ENCODE measurements at places on chromosomes 4 and X.

- DNase-seq, result no peak
Observed at GRCh38 chr4:153004081-153004850, 68.1 kb downstream of the FHDC1 start.

DNA sequence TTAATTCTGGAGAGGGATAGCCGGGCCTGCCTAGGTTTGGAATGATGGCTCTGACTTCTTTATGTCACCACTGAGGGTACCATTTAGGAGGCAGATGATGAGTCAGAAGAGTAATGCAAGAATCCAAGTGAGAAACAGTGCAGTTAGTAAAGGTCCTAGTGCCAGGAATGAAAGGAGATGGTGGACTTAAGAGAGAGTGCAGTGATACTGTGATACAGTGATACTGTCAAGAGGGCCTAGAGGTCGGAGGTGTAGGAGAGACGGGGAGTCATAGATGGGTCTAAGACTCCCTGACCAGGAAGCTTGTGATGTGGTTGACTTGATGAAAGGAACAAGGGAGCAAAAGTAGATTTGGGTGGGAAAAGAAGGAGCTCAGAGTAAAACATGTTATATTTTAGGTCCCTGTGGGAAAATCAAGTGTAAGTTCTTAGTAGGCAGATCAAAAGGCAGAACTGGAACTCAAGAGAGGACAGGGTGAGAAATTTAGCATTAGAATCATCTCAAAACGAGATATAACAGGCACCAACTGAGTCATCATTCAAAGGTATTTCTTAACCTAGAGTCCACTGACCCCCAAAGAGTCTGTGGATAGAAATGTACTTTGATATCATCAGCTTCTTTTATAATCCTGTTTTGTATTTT is 85.0 kb downstream of the NFKB1 start:
- no peak for DNase-seq

- no peak for DNase-seq
Observed at GRCh38 chrX:39519566-39520301, 578.0 kb downstream of the BCOR start.

DNA sequence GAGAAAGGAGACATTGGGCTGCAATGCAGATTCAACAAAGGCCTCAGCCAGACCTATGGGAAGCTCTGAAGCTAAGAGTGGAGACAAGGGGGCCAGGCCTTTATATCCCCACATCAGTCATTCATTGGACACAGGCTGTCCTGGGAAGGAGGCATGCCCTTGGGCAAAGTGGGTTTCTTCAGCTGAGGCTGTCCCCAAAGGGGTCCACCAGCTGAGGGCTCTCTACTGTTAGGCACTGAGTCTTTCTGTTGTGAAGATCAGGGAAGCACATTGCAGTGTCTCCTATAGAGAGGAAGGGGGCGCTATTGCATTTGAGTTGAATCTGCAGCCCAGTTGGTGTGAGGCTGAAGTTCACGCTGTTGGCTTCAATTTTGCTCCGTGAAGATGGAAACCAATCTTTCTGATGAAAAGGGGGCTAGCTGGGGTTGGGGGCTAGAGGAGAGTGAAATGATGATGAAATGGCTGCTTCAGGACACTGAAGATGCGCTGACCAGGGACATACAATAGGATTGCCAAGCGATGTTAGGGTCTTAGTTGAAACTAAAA is 48.0 kb downstream of the SLC25A5 start:
- no peak for DNase-seq

GRCh38 chr4:120277391-120277790 is 210.7 kb upstream of the MAD2L1 start:
- no peak for DNase-seq

DNA sequence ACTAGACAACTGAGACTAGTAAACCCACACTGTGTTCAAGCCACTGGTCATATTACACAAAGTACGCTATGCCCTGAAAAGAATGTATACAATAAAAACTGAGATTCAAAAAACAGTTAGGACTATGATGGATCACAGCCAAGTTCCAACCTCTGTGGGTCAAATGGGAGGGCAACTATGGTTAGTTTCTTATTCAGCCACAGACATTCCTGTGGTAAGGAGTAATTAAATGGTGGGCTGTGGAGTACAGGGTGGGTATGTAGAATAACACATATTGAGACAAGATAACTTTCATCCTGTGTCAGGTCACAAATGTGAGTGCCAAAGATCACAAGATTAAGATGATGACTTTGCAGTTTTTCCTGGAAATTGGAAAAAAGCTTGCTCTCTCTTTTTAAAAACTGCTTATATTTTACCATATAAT is 167.2 kb downstream of the NPNT start:
- no peak for DNase-seq

GRCh38 chrX:20995829-20996228 is 378.4 kb upstream of the CNKSR2 start:
- no peak for DNase-seq

GRCh38 chr4:169948271-169948670 is 77.9 kb downstream of the MFAP3L start:
- DNase-seq, result no peak

DNA sequence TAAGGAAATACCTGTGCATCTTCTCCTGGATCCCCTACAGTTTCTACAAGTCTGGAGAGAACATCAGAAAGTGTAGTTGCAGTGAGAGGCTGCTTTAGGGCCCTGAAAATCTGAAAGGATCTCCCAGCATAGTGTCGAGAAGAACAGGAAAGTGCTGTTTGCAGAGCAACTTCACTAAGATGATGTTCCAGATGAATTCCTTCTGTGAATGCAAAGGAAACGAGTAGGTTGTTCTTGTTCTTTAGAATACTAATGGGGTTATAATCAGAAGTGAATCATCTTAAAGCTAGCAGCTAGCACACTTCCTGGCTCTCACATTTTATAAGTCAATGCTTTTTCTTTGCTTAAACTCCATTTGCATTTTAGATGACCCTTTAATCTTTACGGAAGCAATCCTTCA is 53.7 kb downstream of the ZAR1 start:
- DNase-seq, result no peak

- DNase-seq, result no peak
Observed at GRCh38 chrX:85065512-85066198, 62.0 kb downstream of the APOOL start.

DNA sequence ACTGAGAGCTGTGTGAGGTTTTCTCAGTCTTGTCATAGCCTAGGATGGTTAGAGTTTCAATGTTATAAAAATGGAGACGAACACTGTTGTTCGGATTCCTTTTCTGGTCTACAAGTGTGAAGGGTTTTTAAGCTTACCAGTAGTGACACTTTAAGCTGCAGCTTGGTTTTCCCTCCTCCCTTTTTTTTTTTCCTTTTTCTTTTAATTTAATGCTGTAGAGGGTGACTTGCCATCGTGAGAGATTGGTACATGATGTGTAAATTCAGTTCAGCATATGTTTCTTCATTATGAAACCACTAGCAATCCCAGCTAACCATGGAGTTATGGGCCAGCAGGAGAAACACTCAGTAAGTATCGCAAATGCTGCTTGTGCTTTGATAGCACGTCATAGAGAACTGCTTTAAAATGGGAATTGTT is 165.0 kb downstream of the RAPGEF2 start:
- DNase-seq, result no peak

DNA sequence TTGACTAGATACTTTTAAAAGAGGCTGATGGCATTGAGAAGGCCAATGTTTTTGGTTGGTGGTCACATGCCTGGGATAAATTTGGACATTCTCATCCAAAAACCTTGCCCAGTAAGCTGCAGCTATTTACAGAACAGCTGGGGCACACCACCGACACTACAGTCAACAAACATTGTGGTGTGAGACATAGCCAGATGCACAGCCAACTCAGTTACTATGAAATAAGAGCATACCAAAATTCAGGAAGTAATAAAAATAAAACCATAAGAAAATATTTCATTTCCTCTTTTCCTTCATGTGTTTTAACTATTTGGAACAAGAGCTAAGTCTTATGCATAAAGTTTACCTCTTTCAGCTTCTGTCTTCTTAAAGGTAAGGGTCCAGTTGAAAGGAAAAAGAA is 8.8 kb downstream of the PPM1K start:
- DNase-seq, result no peak

DNA sequence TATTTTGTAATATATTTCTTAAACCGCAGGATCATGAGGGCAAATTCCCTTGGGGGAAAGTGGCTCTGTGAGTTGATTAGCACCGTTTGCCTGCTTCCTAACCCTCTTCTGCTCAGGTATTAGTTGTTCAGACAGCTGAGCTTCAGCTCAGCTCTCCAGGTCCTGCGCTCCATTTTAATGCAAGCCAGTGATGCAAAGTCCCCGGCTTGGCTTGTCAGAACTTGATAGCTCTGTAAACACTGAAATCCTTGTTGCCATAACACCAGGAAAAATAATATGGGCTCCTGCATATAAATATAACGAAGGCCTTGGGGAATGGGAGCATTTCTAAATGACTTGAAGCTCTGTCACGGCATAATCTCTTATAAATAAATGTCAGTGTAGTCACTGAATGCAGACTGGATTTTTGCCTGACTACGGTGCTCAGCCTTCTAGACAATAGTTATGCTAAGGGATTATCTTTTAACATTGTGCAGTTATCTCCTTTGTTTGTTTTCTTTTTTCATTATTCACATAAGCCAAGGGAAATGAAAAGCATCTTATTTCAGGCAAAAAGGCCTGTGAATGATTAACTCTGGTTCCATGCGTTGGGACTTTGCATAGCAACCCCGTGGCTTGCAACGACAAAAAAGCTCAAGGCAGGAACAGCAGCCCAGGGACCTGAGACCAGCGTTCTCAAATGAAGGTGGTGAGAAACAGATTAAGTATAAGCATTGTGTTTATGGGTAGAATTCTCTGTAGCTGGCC is 253.2 kb downstream of the SPRY1 start:
- DNase-seq, result no peak

DNA sequence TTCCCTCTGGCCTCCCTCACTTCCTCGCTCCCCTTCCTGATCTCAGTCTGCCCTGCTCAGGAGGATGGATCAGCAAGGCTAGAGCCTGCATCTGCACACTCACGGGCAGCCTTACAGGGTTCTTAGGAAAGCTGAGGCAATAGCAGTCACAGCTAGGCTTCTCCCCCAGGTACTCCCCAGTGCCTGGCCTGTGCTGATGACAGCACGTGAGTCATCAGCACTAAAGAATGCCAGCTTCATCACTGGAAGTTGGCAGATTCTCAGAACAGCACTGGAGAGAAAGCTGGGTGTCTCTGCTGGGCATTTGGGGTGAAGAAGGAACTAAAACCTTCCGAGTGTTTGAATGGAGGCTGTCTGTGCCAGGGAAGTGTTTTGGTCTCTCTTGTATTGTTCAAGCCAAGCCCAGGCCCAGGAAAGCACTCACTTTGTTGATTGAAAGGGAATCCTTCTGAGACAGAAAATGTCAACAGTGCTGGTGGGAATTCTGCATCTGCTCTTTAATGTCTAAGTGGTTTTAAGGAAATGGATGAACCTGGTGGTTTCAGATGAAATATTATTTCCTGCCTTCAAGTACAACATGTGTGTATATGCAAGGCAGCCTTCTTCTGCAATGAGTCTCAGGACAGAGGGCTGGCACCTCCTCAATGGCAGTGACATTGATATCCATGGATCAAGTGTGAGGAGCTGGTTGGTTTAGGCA is 73.0 kb upstream of the SCOC start:
- DNase-seq, result no peak

DNA sequence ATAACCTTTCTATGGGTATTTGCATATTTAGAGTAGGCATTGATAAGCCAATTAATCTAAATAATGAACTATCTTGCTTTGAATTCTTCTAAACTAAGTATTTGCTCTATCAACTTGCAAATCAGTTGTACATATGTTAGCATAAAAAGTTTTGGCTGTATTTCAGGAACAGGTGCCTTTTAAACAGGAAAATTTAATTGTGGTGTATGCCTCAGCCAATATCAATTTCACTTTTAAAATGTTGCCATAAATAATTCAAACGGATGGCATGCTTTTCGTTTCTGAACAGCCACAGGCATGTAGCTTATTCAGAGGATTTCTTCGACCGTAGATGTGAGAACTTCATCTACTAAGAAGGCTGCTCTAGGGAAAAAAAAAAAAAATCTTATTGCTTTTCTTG is 99.9 kb downstream of the DCLK2 start:
- no peak for DNase-seq

GRCh38 chr4:100576570-100576969 is 58.7 kb upstream of the EMCN start:
- no peak for DNase-seq

DNA sequence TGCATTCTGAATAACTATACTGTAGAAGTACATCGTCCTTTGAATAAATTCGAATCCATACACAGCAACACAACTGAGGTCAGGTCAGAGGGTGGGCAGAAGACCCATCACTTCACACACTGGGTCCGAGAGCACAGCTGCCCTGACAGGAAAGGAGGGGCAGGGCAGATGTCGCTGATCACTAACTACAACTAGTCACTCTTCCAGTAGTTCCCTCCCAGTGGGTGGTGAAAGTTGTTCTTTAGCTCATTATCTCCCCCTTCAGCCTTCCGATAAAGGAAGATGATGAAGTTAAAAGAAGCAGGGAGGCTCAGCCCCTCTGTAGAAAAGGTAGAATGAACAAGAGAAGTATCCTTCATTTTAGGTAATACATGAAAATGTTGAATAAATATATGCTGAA is 278.9 kb downstream of the INPP4B start:
- DNase-seq, result no peak

- no peak for DNase-seq
Observed at GRCh38 chrX:2875798-2876399, 47.2 kb downstream of the GYG2 start.

DNA sequence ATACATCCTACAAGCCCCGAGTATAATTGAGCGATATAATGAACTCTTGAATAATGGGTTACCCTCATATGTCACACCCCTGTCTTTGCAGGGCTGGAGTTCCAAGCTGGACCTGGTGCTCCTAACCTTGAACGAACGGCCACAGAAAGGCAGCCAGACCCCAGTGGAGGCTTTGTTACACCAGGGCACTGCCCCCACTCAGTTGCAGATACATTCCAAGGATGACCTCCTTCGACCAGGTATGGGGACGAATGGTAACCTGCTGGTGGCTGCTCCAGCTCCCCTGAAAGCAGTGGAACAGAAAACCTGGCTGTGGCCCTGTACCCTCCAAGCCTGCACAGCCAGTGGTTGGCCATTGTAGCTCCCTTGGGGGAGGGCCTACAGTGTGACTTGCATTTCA is 56.6 kb upstream of the CCDC149 start:
- no peak for DNase-seq

- DNase-seq, result no peak
Observed at GRCh38 chr4:30832639-30833038, 112.5 kb downstream of the PCDH7 start.

DNA sequence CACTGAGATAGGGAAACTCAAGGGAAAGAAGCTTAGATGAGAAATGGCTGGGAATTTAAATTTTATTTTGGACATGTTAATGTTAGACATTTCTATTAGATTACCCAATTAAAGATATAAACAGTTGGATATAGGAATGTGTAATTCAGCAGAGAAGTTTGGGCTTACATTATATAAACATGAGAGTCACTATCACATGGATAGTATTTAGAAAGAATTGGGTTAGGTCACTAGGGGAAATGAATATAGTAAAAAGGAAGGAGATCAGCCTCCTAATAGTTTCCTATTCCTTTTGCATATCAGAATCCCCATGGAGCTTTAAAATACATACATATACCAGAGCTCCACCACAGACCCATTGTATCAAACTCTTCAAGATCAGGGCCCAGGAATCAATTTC is 19.6 kb upstream of the CXCL5 start:
- DNase-seq, result no peak
